ENCODE measurements at places on chromosomes 5 and 9.
A peak's percentile ranks its signal among the peaks of the same experiment; 100 is the strongest.

- DNase-seq = no peak
Observed at GRCh38 chr5:168971100-168971499, 329.8 kb downstream of the SLIT3 start.

- peak; percentile 36 for DNase-seq
Observed at GRCh38 chr5:157602505-157602904, 26.9 kb upstream of the ADAM19 start.

- peak; percentile 40 for DNase-seq
Observed at GRCh38 chr9:125495172-125496119, 211.6 kb downstream of the MAPKAP1 start.

GRCh38 chr5:31889001-31889561, 250.2 kb downstream of the PDZD2 start:
- no peak for DNase-seq

DNA sequence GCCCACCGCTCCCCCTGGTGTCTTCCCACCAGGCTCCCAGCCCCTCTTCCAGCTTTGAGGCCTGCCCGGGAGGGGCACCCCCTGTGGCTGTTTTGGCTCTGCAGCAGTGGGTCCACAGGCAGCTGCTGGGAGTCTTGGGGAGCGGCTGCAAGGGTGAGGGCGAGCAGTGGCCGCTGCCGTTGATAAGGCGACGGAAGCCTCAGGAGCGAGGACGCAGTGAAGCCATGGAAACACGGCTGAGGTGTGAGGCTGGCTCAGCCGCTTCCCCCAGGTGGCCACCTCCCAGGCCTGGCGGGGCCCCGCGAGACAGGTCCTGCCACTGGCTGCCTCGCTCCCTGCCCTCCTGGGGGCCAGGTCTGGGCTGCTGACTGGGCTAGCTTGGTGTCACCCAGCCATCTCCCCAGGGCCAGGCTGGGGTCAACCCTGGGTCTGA, 41.5 kb downstream of the CXXC5 start:
- DNase-seq = no peak

DNA sequence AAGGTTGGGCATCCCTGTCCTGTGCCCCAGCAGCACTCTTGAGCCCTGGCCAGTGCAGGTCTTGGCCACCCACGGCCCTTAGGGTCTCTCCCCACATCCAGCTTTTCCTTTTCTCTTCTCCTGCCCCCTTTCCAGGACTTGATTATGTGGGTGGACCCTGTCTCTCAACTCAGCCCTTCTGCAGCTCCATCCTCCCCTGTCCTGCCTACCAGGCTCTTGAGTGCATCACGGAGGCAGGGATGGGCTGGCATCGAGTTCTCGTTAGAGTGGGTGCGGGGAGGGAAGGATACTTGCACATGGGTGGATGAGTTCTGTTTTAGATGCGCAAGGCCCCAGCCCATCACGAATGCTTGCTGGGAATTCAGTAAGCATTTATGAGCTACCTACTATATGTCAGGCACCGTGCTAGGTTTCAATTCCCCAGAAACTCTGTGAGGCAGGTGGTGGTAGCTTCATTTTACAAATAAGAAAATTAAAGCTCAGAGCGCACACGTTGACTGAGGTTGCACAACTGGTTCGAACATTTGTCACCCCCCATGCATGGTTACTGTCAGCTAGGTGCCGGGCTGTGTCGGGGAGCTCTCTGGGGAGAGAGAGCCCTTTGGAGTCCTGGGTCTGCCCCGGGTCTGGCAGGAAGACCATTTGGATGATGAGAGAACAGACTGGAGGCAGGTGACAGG, 144.6 kb upstream of the PITX1 start:
- no peak for DNase-seq

- DNase-seq = no peak
Observed at GRCh38 chr9:2286825-2287455, 271.8 kb downstream of the SMARCA2 start.

- no peak for DNase-seq
Observed at GRCh38 chr5:112257976-112258375, 161.1 kb downstream of the EPB41L4A start.

- no peak for DNase-seq
Observed at GRCh38 chr5:143646961-143647360, 165.0 kb upstream of the HMHB1 start.

DNA sequence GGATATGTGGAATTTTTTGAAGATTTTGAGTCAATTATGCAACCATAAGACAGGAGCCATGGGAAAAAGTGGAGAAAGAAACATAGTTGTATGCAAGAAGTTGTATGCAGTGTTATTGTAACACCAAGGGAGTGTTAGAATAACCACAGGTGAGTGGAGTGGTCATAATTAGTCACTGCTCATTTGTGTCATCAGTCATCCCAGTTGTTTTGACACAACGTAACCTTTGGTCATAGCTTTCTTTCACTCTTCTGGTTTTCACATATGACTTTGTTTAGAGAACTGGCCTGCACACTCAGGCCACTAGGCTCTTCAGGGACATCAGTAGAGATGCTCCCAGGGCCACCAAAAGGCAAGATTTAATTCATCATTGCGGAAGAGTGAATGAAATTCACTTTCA, 158.7 kb upstream of the HMHB1 start:
- no peak for DNase-seq

DNA sequence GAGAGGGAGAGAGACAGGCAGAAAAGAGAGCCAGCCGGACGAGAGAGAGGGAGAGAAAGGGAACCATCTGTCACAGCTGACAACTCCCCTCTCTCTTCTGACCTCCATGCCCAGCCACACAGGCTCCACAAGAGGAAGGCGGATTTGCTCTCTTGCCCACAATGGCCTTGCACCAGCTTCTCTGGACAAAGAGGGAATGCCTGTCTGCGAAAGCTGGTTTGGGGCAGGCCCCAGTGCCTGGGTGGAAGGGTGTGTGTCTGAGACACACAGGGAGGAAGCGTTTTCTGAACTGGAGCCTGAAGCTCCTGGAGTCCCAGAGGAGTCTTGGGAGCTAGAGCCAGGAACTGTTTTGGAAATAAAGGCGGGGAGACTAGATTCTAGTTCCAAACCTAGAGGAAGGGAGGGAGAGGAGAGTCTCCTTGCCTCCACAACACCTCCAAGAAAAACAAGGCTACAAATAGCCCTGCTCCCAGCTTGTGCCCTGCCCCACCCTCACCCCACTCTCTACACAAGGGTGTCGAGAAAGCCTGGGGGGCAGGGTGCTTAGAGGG, 12.5 kb downstream of the C1QTNF2 start:
- DNase-seq = no peak

GRCh38 chr9:81819859-81820546, 108.2 kb upstream of the SPATA31D4 start:
- peak; percentile 89 for DNase-seq

- DNase-seq = no peak
Observed at GRCh38 chr5:133234273-133234672, 182.5 kb downstream of the HSPA4 start.

DNA sequence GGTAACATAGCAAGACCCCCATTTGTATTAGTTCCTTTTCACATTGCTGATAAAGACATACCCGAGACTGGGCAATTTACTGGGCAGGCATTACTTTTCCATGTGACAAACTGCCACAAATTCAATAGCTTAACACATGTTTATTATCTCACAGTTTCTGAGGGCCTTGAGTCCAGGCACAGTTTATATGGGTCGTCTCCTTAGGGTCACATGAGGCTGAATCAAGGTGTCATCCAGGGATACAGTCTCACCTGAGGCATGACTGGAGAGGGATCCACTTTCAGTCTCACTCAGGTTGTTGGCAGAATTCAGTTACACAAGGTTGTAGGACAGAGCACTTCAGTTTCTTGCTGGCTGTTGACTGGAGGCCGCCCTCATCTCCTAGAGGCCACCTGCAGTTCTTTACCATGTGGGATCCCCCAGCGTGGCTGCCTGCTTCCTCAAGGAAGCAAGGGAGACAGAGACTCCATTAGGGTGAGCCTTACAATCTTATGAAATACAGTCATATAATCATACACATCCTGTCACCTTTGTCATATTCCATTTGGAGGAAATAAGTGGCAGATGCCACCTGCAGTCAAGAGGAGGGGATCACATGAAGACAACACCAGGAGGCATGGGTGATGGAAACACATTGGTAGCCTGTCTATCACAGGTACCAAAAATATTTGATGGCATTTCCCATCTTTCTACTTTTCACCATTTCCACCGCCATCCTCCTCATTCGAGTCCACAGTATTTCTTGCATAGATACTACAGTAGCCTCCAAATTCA, 15.1 kb upstream of the ERAP1 start:
- no peak for DNase-seq

GRCh38 chr5:113450462-113450861, 15.7 kb upstream of the TSSK1B start:
- DNase-seq = no peak

- DNase-seq = no peak
Observed at GRCh38 chr9:98201102-98201501, 8.7 kb upstream of the CORO2A start.

DNA sequence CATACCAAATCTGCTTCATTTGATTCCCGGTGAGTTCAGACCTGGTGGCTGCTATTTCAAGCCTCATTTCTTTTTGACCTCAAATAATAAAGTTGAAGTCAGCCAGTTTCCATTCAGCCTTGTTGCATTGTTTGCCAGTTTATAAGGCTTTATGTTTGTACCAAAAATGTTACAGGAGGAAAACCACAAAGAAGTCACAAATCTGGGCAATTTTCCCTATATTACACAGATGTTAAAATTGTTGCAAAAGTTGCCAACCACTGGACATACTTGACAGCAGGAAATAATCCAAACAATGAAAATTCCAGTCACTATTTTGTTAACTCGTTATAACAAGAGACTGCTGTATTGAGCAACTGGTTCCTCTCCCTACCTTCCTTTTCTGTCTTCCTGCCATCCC, 1325.0 kb upstream of the DMAC1 start:
- no peak for DNase-seq
